SK-N-SH (cell line): ENCODE measurements at places on chromosomes 3 and 15. TPM values are rescaled to one million over a fixed set of nuclear protein-coding genes. Genes with fewer than 3 reads are reported as not detected.
A peak's percentile ranks its signal among the peaks of the same experiment; 100 is the strongest.

- peaks cover 61% of the 10 kb centered on the region; the same call in 1 of the 2 replicates for H3K36me3 ChIP-seq
- H3K27me3 ChIP-seq: no peaks in the 10 kb centered on the region
- DNase-seq: peak; percentile 71
- H3K27ac ChIP-seq: no peak overlapping the region
- no peaks in the 10 kb centered on the region for H3K4me1 ChIP-seq
Measured at GRCh38 chr3:33131331-33132018, 17.7 kb downstream of the CRTAP start.

DNA sequence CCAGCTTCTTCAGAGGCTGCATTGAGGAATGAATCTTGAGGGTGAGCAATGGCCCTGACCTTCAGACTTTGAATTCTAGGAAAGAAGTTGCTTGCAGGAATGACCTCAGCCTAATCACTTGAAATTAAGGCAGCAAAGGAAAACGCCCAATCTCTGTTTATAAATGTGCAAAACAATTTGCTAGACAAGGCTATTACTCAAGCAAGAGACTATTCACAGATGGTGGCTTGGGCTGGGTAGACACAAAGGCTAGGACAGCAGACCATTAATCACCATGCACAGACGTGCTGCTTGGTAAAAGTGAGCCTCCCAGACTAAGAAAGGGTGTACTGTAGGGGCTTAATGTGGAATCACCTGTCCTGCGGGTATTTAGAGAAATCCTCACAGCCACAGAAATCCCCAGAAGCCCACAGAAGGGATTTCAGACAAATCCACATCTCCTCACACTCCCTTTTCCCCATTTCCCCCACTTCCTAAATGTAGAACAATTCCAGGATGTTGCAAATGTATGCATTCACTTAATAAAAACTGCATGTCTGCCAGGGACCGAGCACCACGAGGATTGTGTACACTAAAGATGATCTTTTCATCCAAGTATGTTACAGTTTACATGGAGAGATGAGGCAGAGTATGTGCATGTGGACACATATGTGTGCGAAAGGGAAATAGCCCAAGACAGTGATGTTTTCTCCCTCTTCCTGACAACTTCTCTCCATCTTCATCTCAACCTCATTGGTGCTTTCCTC lies 259.5 kb downstream of the THSD4 start:
- no peaks in the 10 kb centered on the region for H3K4me1 ChIP-seq
- H3K27me3 ChIP-seq: no peaks in the 10 kb centered on the region
- no peak for DNase-seq
- no peak overlapping the region for H3K4me3 ChIP-seq

DNA sequence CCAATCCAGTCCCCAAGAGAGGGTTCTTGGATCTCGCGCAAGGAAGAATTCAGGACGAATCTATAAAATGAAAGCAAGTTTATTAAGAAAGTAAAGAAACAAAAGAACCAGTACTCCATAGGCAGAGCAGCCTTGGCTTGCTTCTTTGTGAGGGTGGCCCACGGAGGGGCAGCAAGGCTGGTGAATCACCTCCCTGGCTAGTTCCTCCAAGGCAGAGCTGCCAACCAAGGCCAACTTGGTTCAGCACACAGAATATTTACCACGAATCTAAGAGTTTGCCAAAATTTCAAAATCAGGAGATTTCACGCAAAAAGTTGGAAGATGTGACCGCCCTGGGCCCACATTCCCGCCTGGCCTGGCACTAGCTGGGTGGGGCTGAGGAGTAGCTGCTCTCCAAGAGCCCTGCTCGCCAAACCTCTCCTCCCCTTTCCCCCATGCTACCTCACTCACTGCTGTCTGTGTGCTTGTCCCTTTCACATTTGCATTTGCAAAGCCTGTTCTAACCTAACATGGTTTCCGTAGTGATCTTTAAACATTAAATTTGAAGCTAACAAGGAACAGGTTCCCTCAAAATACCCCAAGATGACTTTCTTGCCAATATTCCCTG lies 26.2 kb upstream of the DCUN1D1 start:
- H3K4me3 ChIP-seq: no peak overlapping the region
- no peaks in the 10 kb centered on the region for H3K36me3 ChIP-seq
- no peaks in the 10 kb centered on the region for H3K27me3 ChIP-seq
- no peak for DNase-seq
- H3K27ac ChIP-seq: no peak overlapping the region

Gene FBN1
- polyA plus RNA-seq: 248 and 298 TPM in 2 replicates

GRCh38 chr3:123661973-123662372 lies 77.1 kb upstream of the HACD2 start:
- peaks cover 78% of the 10 kb centered on the region for H3K36me3 ChIP-seq
- DNase-seq: no peak
- peak overlapping the region; percentile 73 for H3K27ac ChIP-seq
- no peak overlapping the region for H3K4me3 ChIP-seq

Gene FBXW12
- polyA plus RNA-seq: 0.07 TPM in 1 of 2 replicates, not detected in the other

Gene GOLGA6L1
- not detected in 2 replicates for polyA plus RNA-seq

DNA sequence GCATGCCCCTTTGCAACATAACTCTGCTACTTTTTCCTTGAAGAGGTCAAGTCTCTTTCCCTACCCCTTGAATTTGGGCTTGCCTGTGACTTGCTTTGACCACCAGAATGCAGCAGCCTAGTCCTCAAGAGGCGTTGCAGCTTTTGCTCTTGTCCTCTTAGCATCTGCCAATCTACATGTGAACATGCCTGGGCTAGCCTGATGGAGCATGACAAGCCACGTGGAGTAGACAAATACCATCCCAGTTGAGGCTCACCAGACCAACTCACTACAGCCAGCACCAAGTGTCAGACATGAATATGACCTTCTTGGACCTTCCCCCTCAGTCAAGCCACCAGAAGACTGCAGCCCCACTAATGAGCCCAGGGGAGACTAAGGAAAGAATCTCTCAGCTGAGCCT lies 32.9 kb downstream of the AMOTL2 start:
- DNase-seq: no peak
- H3K36me3 ChIP-seq: no peaks in the 10 kb centered on the region
- no peak overlapping the region for H3K27ac ChIP-seq
- H3K4me1 ChIP-seq: no peaks in the 10 kb centered on the region
- no peak overlapping the region for H3K4me3 ChIP-seq

DNA sequence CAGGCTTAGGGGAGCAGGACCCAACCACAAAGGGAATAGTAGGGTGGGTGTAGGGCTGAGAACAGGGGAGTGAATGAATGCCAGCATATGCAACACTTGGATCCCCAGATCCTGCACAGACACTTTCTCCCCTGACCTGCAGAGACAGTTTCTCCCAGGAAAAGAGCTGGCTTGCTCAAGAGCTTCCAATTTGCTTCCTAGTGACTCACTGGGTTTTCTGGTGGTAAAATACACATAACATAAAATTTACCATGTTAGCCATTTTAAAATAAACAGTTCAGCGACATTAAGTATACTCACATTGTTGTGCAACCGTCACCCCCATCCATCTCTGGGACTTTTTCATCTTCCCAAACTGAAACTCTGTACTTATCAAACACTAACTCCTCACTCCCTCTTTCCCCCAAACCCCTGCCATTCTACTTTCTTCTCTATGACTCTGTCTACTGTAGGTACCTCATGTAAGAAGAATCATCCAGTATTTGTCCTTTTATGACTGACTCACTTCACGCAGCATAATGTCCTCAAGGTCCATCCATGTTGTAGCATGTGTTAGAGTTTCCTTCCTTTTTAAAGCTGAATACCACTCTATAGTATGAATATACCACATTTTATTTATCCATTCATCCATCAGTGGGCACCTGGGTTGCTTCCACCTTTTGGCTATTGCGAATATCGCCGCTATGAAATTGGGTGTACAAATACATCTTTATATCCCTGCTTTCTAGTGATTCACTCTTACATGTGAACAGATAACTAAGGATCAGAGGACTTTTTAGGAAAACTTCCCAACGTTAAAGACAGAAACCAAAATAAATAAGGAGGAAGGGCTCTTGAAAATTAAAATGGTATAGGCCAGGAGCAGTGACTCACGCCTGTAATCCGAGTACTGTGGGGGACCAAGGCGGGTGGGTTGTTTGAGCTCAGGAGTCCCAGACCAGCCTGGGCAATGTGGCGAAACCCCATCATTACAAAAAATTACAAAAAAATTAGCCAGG lies 95.6 kb upstream of the TJP1 start:
- no peak overlapping the region for H3K4me3 ChIP-seq
- no peaks in the 10 kb centered on the region; the same call in 1 of the 2 replicates for H3K4me1 ChIP-seq
- DNase-seq: no peak
- H3K36me3 ChIP-seq: no peaks in the 10 kb centered on the region
- no peak overlapping the region for H3K27ac ChIP-seq

GRCh38 chr15:91813924-91814323 lies 39.6 kb upstream of the SLCO3A1 start:
- H3K4me3 ChIP-seq: no peak overlapping the region
- no peak for DNase-seq
- no peak overlapping the region for H3K27ac ChIP-seq
- no peaks in the 10 kb centered on the region for H3K4me1 ChIP-seq
- no peaks in the 10 kb centered on the region for H3K36me3 ChIP-seq

Gene RPP25
- 1.7 TPM in 2 replicates for polyA plus RNA-seq

DNA sequence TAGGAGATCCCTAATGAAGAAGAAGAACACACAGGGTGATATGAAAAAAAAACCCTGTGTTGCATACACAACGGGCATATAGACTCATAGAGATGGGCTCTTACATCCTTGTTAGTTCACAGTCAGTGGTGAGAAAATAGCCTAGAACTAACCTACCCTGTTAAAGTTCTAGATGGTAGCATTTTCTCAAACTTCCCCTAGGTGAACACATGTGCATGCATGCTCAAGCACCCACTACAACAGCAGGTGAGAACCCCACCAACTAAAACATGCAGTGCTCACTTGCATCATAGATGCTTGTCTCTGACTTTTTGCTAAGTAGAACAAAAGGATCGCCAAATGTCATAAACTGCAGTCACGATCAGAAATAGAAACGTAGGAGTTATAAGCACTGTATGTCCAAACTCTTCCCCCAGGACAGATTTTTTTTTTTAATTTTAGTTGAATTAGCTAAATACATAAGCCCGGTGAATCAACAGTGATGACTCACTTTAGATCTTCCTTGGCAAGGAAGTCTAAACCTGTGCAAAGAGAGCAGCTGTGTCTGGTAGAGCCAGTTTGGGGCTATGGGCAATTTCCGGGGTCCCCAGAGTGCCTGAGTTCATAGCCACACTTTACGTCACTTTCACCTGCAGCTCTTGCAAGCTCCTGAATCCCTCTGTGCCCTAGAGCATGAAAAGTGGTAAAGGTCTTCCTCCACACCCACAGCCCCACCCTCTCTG lies 96.2 kb upstream of the SEMA6D start:
- H3K27ac ChIP-seq: no peak overlapping the region
- no peaks in the 10 kb centered on the region for H3K36me3 ChIP-seq
- no peaks in the 10 kb centered on the region; the same call in 1 of the 2 replicates for H3K4me1 ChIP-seq
- DNase-seq: no peak

DNA sequence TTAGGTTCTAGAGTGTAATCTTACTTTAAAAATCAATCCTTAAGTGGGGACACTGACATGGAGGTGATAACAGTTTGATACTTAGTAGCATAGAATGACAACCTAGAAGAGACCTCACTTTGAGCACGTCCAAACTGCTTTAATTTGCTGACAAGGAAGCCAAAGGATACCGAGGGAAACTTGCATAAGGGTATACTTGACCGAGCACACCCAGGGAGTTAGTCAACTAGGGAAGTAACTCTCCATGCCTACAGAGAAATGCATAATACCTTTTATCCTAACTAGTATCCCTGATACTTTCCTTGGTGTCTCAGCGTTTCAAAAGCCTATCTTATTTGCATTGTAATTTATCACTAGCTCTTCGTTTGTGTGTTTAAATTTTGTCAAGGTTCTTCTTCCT lies 5.5 kb upstream of the TPRG1 start:
- no peak overlapping the region for H3K27ac ChIP-seq
- H3K36me3 ChIP-seq: no peaks in the 10 kb centered on the region

Gene MUC20
- polyA plus RNA-seq: 0.31 and 0.36 TPM in 2 replicates

GRCh38 chr15:23415321-23415865 lies 31.6 kb downstream of the GOLGA6L2 start:
- no peaks in the 10 kb centered on the region for H3K4me1 ChIP-seq
- no peaks in the 10 kb centered on the region for H3K36me3 ChIP-seq
- H3K27me3 ChIP-seq: peaks cover 31% of the 10 kb centered on the region; the same call in 1 of the 2 replicates
- no peak overlapping the region for H3K27ac ChIP-seq
- DNase-seq: no peak

Gene FETUB
- polyA plus RNA-seq: 0.05 TPM in 2 replicates

DNA sequence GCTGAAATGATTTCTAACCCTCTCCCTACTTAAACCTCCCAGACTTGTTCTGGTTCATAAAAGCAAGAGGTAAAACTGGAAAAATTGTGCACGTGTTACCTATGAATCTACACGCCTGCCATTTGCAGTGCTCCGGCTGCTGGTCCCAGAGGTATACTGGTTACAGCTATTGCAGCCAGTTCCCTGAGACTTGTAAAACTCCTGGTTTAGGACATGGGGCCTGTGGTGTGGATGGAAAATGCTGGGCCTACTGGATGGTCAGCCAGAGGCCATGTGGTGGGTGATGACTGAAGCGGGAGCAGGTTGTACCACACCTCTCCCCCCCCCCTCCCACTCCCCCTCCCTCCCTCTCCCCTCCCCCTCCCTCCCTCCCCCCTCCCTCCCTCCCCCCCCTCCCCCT lies 45.0 kb downstream of the SENP2 start:
- H3K4me3 ChIP-seq: no peak overlapping the region
- no peak for DNase-seq
- peaks cover 19% of the 10 kb centered on the region for H3K36me3 ChIP-seq
- no peaks in the 10 kb centered on the region for H3K27me3 ChIP-seq
- H3K27ac ChIP-seq: no peak overlapping the region
- H3K4me1 ChIP-seq: no peaks in the 10 kb centered on the region; the same call in 1 of the 2 replicates

DNA sequence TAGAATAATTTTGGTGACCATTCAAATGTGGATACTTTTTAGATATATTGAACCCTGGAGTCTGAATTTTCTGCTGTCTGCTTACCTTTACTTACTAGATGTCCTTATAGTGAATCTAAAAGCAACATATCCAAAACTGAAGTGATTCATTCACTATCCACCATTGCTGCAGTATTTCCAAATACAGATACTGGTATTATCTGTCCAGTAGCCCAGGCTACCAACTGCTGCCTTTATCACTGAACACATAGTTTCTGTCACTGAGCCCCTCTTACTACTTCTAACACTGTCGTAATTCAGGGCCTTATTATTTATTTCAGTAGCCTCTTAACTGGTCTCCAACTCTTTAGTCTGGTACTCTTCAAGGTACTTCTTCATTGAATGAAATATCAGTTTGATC lies 49.2 kb downstream of the SLMAP start:
- no peaks in the 10 kb centered on the region for H3K36me3 ChIP-seq
- DNase-seq: no peak
- no peak overlapping the region for H3K27ac ChIP-seq
- H3K27me3 ChIP-seq: no peaks in the 10 kb centered on the region
- no peak overlapping the region for H3K4me3 ChIP-seq

GRCh38 chr3:42159147-42159546 lies 68.0 kb downstream of the TRAK1 start:
- no peak overlapping the region for H3K4me3 ChIP-seq
- H3K27ac ChIP-seq: no peak overlapping the region
- H3K27me3 ChIP-seq: no peaks in the 10 kb centered on the region
- no peaks in the 10 kb centered on the region for H3K36me3 ChIP-seq

Gene PLA2G4D
- polyA plus RNA-seq: not detected in 2 replicates

Gene CIB2
- polyA plus RNA-seq: 39.6 and 40.8 TPM in 2 replicates

Gene PATL2
- 0.13 and 0.31 TPM in 2 replicates for polyA plus RNA-seq

- H3K36me3 ChIP-seq: no peaks in the 10 kb centered on the region
- H3K27ac ChIP-seq: no peak overlapping the region
Measured at GRCh38 chr3:8491271-8492144, 10.1 kb upstream of the LMCD1 start.

Gene SCN11A
- polyA plus RNA-seq: 0.02 TPM in 2 replicates

Gene ITPKA
- 1.0 and 2.2 TPM in 2 replicates for polyA plus RNA-seq
